Cortex of kidney (tissue), 1 donor: ENCODE measurements at places on chromosomes 12 and 14.

DNA sequence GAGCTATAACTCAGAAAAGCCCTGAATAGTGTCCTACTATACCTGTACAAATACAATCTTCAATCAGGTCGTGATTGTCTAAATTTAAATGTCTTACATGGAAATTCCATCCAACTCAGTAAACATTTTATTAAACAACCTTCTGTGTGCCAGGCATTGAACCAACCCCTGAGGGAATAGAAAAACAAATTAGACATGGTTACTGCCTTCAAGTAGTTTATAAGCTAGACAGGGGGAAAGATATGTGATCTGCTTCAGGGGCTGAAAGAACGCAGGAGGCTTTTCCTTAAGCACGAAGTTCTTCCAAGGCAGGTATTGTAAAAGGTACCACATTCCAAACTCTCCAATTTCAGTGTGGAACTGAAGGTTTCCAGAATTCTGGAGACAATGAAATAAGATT lies 39.7 kb upstream of the STAB2 start:
- no peak for DNase-seq

DNA sequence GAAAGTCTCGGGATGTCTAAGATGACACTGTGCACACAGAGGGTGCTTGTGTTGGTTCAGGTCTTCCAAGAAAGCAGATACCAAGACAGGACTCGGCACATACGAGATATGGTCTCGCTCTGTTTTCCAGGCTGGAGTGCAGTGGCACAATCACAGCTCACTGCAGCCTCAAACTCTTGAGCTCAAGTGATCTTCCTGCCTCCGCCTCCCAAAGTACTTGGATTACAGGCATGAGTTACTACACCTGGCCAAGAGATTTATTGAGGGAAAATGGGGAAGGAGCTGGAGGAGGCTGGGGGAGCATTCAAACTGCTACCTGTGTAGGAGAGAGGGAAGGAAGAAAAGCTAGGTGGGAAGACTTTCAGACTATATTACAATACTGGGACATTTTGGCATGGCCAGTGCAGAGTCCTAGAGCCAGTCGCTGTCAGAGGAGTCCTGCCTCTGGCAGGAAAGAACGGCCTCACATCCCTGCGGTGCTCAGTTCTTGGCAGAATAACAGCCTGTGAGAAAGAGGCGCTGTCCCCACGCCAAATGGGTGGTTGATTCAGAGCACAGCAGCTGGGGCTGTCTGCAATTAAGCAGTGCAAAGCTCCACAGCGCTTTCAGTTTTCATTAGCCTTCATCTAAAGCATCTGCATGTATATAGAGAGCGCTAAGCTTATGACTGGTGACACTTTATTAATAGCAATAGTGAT lies 18.3 kb downstream of the SLC17A8 start:
- DNase-seq, result no peak

- no peak for DNase-seq
Observed at GRCh38 chr12:8667270-8667669, 4.6 kb upstream of the MFAP5 start.

- DNase-seq, result no peak
Observed at GRCh38 chr12:120692524-120693033, 5.6 kb downstream of the MLEC start.

DNA sequence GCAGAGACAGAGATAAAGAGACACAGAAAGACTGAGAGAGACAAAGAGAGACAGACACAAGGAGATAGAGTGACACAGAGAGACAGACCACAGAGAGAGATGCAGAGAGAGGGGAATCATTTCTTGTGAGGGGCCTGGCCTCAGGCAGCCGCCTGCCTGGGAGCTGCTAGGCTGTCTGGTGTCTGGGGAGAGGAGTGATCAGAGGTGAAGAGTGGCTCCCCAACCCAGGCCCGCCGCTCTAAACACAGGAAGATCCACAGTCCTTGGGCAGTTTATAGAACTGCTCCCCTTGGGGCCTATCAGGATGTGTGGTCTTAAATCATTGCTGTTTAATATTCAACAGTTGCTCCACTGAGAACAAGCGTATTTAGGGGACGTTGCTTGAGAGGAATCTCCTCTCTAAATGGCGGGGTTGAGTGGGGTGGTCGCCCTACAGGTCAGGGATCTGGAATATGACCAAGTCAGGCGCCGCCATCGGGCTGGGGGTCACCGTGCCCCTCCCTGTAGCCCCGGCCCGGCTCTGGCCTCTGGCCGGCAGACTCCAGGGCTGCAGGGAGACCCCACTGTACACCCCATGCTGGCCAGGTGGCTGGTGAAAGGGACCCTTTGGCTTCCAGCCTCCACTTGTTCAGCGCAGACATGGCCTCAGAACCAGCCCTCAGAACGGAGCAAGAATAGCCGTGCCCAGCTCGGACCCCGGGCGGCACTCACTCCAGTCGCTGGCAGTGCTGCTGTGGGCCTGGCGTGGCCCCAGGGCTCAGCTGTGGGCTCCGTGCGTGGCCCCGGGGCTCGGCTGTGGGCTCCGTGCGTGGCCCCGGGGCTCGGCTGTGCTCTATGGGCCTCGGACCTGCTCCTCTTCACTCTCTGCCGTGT lies 89.4 kb downstream of the GALNT9 start:
- no peak for DNase-seq
